ENCODE measurements at places on chromosomes 2 and 18.

- no peak for DNase-seq
Measured at GRCh38 chr2:121348128-121348740, 63.2 kb upstream of the TFCP2L1 start.

DNA sequence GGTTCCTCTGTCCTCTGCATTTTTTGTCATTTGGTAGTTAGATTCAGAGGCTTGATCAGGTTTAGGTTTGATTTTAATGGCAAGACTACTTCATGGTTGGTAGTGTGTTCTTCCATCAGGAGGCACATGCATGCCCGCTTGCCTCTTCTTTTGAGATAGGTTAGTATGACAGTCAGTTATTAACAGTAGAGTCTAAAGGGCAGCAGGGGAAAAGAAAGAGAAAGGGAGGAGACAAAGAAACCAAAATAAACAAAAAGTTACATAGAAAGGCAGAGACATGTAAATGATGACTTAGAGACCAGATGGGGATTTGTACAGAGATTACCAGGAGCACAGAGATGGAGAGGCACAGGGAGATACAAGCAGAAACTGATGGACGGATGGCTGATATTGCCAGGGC is 10.2 kb upstream of the RMP24 start:
- no peak for DNase-seq

DNA sequence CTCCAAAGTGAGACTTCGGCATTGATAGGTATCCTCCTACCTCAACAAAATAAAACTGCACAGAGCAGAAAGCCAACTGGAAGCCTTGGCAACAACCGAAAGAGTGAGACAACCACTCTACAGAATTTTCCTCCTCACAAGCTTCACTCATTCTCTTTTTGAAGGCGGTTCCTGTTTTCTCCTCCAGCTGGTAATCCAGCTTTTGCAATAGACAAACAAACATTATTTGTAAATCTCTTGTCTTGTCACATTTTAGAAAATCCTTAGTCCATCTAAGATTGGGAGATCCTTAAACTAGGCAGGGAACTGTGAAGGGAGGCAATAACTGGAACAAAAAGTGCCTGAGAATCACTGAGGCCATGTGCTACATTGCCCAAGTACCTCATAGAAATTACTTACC is 332.4 kb downstream of the BCL11A start:
- DNase-seq: no peak

- no peak for DNase-seq
Measured at GRCh38 chr2:199458806-199459285, 1.1 kb upstream of the SATB2 start.

GRCh38 chr2:66682476-66682875 is 247.6 kb downstream of the MEIS1 start:
- no peak for DNase-seq

DNA sequence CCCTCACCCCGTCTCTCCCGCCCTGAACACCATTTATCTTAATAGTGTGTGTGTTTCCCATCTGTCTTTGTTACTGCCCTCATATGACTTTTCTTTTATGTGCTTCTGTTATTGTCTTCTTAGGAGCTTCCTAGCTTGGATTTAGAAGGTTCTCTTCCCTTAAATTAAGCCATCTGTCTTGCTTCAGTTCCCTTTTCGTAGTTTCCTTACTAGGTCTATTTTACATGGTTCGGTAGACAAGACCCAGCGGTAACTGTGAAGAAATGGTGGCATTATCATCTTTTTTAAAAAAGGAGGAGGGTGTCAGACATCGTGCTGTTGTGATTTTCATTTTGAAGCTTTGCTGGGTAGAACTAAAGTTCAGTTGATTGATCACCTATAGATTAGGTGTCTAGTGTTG is 10.3 kb downstream of the NCK2 start:
- no peak for DNase-seq

DNA sequence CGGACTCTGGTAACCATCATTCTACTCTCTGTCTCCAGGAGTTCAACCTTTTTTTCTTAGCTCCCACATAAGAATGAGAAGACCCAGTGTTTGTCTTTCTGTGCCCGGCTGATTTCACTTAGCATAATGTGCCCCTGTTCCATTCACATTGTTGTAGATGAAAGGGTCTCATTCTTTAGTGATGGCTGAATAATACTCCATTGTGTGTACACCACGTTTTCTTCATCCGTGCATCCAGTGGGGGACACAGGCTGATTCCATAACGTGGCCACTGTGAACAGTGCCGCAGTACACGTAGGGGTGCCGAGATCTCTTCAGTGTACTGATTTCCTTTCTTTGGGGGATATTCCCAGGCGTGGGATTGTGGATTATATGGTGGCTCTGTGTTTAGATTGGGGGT is 72.3 kb upstream of the NFATC1 start:
- DNase-seq: no peak

DNA sequence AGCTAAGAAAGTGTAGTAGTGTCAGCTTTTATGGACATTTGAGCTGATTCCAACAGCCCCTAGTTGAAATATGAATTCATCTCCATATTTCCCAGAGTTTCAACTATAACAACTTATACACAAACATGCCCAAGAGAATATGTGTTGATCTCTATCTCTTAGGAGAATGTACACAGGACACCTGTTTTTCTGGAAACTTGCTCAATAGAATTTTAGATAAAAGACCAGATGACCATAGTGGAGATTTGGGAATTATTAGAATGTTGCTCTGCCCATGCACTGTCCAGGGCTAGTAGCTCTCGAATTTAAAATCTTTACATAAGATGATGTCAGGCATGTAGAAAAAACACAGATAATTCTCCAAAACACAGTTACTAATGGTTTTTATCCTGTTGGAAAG is 162.3 kb upstream of the VRK2 start:
- DNase-seq: no peak

DNA sequence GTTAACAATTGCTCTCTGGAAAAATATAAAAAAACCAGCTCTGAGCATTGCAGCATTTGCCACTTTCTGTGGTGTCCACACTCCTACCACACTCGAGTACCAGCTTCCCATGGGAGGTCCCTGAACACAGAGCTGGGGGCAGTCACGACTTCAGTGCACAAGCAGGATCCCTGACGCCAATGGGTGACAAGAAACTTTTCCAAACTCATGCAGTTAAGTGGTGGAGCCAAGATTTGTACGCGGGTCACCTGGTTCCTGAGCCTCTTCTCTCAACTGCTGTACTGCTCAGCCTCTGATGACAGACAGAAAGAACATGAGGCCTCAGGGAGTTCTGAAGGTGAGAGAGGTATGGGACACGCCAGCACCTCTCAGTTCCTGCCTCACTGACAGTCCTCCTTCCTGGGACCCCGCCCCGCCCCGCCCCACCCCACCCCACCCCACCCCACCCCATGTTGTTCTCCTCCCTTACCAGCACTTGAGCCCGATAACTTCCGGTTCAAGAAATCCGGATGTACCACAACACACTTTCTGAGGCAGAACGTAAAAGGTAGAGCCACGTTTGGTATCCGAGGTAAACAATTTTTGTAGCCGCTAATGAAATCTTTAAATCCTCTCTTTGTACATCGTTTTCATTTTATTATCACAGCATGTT is 287.6 kb downstream of the MYCN start:
- DNase-seq: no peak

DNA sequence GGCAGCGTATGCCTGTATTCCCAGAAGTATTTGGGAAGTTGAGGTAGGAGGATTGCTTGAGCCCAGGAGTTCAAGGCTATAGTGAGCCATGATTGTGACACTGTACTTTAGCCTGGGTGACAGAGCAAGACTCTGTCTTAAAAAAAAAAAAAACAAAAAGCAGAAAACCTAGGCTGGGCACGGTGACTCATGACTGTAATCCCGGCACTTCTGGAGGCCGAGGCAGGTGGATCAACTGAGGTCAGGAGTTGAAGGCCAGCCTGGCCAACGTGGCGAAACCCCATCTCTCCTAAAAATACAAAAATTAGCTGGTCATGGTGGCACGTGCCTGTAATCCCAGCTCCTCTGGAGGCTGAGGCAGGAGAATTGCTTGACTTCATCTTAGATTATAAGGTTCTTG is 46.4 kb downstream of the MTA3 start:
- DNase-seq: no peak

- DNase-seq: no peak
Measured at GRCh38 chr18:61426492-61427053, 93.3 kb downstream of the CDH20 start.

DNA sequence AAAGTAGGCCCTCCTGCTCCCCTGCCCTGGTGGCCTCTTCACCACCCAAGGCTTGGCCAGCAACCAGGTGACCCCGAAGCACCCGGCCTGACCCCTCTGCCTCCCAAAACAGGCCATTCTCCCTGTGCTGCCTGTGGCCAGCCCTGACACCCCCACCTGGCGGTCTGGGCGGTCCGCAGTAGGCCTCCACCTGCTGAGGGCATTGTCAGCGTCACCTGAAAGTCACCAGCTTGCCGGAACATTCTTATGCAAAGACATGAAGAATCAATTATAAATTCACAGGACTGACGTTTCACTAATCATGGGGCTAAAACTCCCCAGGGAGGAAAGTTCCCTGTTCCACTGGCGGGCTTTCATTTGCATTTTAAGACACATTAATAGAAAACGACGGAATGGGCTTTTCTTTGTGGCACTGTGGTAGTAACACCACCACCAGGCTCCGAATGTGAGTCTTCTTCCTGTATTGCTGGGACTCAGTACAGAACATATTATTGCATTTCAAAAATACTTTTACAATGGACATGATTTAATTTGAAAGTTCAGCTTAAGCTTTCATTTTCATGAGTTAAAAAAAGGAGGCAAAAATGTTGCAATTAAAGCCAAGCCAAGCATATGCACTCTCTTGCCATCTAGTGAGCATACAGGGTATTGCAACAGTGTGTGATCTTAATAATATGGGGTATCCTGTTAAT is 57.4 kb downstream of the ADI1 start:
- no peak for DNase-seq

DNA sequence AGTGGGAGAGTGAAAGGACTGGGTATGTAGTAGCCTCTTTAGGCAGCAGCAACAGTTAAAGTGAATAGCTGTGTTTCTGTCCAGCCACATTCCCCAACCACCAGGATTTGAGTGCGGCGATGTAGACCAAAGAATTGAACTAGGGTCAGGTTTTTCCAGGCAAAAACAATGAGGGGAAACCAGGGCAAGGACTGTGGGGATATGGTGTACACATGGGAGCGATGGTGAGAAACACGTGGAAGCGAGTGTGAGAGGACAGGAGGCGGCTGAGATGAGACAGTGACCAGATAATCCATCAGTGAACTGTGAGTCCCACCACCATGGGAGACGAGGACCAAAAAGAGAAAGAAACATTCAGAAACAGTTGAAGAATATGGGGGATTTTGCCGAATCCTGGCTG is 409.5 kb downstream of the TSN start:
- no peak for DNase-seq

DNA sequence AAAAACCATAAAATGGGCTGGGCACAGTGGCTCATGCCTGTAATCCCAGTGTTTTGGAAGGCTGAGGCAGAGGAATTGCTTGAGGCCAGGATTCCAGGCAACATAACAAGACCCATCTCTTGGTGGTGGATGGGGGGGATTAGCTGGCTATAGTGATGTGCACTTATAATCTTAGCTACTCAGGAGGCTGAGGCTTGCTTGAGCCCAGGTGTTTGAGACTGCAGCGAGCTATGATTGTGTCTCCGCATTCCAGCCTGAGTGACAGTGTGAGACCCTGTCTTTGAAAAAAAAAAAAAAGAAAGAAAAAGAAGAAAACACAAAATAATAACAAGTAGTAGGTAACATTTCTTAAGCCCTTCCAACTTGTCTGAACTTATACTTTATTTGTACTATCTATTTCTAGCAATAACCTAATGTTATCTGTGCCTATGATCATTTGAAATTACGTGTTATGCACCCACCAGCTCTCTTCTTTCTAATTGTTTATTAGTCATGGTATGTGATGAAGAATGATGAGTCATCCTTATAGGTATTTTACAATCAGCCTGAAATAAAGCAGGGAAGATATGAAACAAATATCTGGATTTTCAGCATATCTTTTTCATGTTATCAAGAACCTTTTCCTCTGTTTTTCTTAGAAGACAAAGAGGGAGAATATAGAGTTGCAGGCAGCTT is 129.3 kb upstream of the UNC80 start:
- no peak for DNase-seq

- DNase-seq: no peak
Measured at GRCh38 chr2:216083464-216084281, 2.0 kb downstream of the TMEM169 start.

DNA sequence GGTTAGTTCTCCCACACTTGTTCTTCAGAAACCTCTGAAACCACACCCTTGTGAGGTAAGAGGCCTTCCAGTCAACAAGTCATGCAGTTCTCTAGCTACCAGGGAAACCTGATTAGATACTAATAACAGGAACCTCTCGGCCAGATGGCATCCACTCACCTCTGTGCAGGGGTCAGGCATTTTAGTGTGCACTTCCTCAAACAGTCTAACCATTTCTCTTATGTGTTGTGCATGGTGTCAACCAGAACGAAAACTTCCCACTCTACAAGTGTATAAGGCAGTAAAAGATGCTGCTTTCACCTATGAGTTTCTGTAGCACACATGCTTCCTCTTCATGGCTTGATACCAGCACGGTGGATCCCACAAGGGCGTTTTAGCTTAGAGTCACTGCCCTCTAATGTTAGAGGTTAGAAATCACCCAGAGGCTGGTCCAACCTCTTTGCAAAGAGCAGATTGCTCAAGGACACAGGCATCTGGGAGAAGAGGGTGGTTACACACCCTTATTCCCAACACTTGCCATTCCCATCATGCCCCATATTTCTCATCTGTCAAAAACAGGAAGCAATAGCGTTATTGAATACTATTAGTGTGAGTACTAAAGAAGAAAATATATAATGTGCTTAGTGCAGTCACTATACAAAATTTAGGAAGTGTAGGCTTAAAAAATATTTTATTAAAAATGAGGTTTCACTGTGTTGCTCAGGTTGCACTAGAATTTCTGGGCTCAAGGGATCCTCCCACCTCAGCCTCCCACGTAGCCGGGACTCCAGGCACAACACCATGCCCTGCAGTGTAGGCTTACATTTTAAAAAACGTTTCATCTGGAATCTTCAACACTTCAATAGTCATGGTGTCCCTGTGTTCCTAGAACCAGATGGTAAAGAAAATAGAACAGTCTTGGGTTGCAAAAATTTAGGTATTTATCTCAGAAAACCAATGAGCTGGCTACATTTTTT is 34.5 kb upstream of the RAB31 start:
- no peak for DNase-seq

- DNase-seq: no peak
Measured at GRCh38 chr2:238701341-238702206, 146.3 kb upstream of the TWIST2 start.

DNA sequence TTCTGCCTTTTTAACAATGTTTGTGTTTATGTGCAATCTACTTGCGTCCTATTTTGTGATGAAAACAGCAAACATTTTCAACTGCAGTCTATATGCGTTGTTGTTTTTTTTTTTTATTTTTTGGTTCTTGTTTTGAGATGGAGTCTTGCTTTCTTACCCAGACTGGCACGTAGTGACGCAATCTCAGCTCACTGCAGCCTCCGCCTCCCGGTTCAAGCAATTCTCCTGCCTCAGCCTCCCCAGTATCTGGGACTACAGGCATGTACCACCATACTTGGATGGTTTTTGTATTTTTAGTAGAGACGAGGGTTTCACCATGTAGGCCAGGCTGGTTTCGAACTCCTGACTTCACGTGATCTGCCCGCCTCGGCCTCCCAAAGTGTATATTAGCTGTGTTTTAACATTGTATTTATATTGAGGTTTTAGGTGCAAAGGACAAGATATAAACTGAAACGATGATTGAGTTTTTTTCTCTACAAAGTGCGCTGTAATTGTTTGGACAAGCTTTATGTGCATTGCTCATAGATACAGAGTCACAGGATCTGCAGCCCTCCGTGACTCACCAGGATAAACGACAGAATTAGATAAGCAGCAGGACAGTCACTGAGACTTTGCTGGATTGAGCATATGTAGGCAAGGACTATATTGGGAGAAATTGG is 17.4 kb downstream of the CDH7 start:
- DNase-seq: no peak

Data from esophagus squamous epithelium (tissue), 5 donors.